ENCODE measurements at places on chromosomes 7 and 10. TPM values are rescaled to one million over a fixed set of nuclear protein-coding genes. Genes with fewer than 3 reads are reported as not detected.

- no peak for DNase-seq
Observed at GRCh38 chr7:41826641-41827040, 123.8 kb upstream of the INHBA start.

DNA sequence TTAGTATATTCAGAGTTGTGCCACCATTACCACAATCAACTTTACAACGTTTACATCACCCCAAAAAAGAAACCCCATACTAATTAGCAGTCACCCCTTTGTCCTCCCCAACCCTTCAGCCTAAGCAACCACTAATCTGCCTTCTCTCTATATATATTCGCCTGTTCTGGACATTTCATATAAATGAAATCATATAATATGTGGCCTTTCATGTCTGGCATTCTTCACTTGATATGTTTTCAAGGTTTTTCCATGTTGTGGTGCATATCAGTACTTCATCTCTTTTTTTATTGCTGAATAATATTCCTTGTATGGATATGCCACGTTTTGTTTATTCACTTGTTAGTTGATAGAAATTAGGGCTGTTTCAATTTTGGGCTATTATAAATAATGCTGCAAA, 70.4 kb downstream of the AASS start:
- no peak for DNase-seq

- DNase-seq, result no peak
Observed at GRCh38 chr10:96122824-96123223, 7.3 kb upstream of the ZNF518A start.

DNA sequence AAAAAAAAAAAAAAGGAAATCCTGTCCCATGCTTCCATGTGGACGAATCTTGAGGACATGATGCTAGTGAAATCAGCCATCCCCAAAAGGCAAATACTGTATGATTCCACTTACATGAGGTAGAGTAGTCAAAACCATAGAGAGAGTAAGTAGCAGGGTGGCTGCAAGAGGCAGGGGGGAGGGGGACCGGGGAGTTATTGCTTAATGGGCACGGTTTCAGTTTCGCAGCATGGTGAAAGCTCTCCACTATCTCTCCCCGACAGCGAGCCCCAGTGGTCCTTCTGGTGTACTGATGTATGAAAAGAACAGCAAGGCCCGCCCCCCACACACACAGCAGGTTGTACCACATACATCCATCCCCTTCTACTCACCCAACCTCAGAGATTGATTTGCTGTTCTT, 32.8 kb downstream of the NOD1 start:
- peak; percentile 87 for DNase-seq

DNA sequence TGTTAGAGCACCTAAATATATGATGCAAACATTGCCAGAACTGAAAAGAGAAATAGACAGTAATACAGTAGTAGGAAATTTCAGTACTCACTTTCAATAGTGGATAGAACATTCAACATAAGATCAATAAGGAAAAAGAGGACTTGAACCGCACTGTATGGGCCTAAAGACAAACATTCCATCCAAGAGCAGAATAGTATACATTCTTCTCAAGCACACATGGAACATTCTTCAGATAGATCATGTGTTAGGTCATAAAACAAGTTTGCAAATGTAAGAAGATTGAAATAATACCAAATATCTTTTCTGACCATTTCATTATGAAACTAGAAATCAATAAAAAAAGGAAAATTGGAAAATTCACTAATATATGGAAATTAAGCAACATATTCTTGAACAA, 185.4 kb upstream of the FOXP2 start:
- DNase-seq, result no peak

GRCh38 chr7:111356941-111357340, 205.4 kb downstream of the IMMP2L start:
- no peak for DNase-seq

- DNase-seq, result no peak
Observed at GRCh38 chr7:106222545-106222944, 62.2 kb downstream of the NAMPT start.

DNA sequence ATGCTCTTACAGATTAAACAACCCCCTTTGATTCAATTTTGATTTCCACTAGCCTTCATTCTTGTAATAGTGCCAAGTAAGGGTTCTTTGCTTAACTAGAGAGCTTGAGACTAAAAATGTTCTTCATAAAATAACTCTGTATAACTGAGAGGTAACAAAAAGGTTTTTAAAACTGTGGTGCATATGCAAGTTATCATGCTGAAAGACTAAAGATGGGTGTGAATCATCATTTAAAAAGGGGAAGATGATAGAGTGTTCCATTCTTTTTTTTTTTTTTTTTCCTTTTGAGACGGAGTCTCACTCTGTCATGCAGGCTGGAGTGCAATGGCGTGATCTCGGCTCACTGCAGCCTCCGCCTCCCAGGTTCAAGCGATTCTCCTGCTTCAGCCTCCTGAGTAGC, 11.1 kb downstream of the MDFIC start:
- no peak for DNase-seq

Gene PPP1R17
- total RNA-seq, result under 0.01 TPM

Gene SRGN
- total RNA-seq, result 265 TPM

Gene GDF2
- not detected for total RNA-seq

Gene GPC2
- total RNA-seq, result 6.2 TPM

Gene ABCA13
- 4.3 TPM for total RNA-seq

Gene MINPP1
- 46.9 TPM for total RNA-seq

Gene NUDCD3
- 59.5 TPM for total RNA-seq

Gene LUC7L2
- 48.5 TPM for total RNA-seq
